Smooth muscle cell of trachea (primary cell): ENCODE measurements at places on chromosomes 4 and X. TPM values are rescaled to one million over a fixed set of nuclear protein-coding genes. Genes with fewer than 3 reads are reported as not detected.

RS1 gene
- not detected in 2 replicates for total RNA-seq

SLC39A8 gene
- total RNA-seq = 2.0 and 9.3 TPM in 2 replicates

CWH43 gene
- total RNA-seq = not detected in 2 replicates

ZNF711 gene
- total RNA-seq = under 0.01 and 0.29 TPM in 2 replicates

IL21 gene
- not detected in 2 replicates for total RNA-seq

TMEM255A gene
- total RNA-seq = under 0.01 TPM in 1 of 2 replicates, not detected in the other

TXK gene
- under 0.01 and 0.17 TPM in 2 replicates for total RNA-seq
